Peyer's patch (tissue), 4 donors: ENCODE measurements at places on chromosomes 12 and 14.

DNA sequence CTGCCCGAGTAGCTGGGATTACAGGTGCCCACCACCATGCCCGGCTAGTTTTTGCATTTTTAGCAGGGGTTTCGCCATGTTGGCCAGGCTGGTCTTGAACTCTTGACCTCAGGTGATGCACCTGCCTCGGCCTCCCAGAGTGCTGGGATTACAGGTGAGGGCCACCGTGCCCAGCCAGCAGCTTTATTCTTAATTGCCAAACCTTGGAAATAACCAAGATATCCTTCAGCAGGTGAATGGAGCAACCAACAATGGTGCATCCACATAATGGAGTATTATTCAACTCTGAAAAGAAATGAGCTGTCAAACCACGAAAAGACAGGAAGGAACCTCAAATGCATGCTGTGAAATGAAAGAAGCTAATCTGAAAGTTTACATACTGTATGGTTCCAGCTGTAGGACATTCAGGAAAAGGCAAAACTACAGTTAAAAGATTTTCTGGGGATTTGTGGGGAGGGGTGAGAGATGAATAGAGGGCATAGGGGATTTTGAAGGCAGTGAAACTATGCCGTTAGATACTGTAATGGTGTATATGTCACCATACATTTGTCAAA lies 118.8 kb upstream of the CCND2 start:
- H3K27ac ChIP-seq, result no peak overlapping the region
- H3K27me3 ChIP-seq, result no peaks in the 10 kb centered on the region
- no peaks in the 10 kb centered on the region for H3K36me3 ChIP-seq
- DNase-seq, result no peak
- H3K4me3 ChIP-seq, result no peak overlapping the region
- H3K4me1 ChIP-seq, result no peaks in the 10 kb centered on the region

GRCh38 chr14:59803052-59803540 lies 67.5 kb downstream of the RTN1 start:
- no peak overlapping the region for H3K27ac ChIP-seq
- no peaks in the 10 kb centered on the region for H3K4me1 ChIP-seq
- DNase-seq, result no peak
- no peak overlapping the region for H3K4me3 ChIP-seq
- H3K27me3 ChIP-seq, result no peaks in the 10 kb centered on the region

DNA sequence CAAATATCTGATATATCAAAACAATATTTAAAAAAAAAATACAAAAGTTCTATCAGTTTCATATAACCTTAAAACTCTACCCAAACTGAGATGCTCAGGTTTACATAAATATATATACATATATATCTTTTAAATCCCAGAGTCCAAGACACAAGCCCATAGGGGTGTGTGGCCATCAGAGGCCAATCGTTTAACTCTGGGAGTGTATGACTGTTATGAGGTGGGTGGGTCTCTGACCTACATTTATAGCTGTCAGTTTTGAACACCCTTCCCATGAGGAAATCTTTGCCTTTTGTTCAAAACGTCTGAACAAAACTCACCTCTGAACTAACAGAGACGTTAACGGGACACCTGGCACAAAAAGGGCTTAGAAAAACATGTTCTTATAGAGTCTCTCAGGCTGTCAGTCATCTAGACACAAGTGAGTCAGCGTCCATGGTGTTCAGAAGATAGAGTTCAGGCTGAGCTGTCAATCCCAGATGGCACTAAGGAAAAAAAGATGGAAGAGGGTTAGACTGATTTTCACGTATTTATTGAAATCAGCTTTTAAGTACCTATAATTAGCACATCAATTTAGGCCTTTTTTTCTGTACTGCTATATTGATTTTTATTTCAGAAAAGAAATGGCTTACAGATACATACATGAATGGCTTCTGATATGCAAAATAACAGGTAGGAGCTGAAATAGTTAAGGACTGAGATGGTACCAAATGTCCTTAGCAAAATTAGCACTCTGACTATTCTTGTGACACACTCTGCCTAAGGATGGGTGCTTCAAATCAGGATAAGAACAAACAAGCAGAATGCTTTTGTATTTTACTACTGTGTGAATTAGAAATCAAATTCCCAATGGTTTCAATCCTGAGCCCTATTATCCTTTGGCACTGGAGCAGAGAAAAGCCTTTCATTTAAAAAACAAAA lies 29.2 kb downstream of the HIGD1C start:
- no peak overlapping the region for H3K4me3 ChIP-seq
- peaks cover 6% of the 10 kb centered on the region for H3K36me3 ChIP-seq
- DNase-seq, result no peak
- no peak overlapping the region for H3K27ac ChIP-seq

GRCh38 chr14:74324931-74325361 lies 22.2 kb upstream of the ABCD4 start:
- DNase-seq, result no peak
- H3K4me1 ChIP-seq, result no peaks in the 10 kb centered on the region
- H3K27me3 ChIP-seq, result no peaks in the 10 kb centered on the region
- H3K4me3 ChIP-seq, result no peak overlapping the region

GRCh38 chr14:74684434-74684833 lies 28.4 kb downstream of the AREL1 start:
- DNase-seq, result peak; percentile 51
- H3K36me3 ChIP-seq, result peaks cover 59% of the 10 kb centered on the region
- H3K4me1 ChIP-seq, result no peaks in the 10 kb centered on the region

DNA sequence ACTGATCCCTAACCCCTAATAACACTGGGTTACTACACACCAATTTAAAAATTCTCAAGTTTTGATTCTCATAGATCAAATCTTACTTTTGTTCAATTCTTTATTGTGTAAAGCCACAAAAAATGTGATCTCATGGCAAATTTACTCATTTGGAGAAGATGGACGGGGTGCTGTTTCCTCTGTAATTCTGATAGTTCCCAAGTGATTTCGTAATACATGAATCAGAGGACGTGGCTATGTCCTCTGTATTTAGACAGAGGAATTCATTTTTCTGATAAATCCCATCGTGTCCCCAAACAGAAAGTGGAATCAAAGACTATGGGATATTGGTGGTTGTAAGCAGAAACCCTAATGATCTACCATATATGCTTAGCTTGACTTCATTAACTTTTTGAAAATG lies 76.6 kb upstream of the GNG2 start:
- H3K36me3 ChIP-seq, result no peaks in the 10 kb centered on the region
- no peak for DNase-seq
- no peaks in the 10 kb centered on the region for H3K27me3 ChIP-seq
- H3K4me1 ChIP-seq, result no peaks in the 10 kb centered on the region
- no peak overlapping the region for H3K27ac ChIP-seq

- H3K36me3 ChIP-seq, result no peaks in the 10 kb centered on the region
- H3K4me3 ChIP-seq, result no peak overlapping the region
- no peak overlapping the region for H3K27ac ChIP-seq
- no peaks in the 10 kb centered on the region for H3K27me3 ChIP-seq
- peak; percentile 15 for DNase-seq
Observed at GRCh38 chr14:67555518-67556090, 22.5 kb downstream of the PLEKHH1 start.

GRCh38 chr14:35343702-35344101 lies 51.5 kb downstream of the PSMA6 start:
- H3K4me1 ChIP-seq, result peaks cover 7% of the 10 kb centered on the region
- H3K27me3 ChIP-seq, result no peaks in the 10 kb centered on the region
- H3K27ac ChIP-seq, result no peak overlapping the region

DNA sequence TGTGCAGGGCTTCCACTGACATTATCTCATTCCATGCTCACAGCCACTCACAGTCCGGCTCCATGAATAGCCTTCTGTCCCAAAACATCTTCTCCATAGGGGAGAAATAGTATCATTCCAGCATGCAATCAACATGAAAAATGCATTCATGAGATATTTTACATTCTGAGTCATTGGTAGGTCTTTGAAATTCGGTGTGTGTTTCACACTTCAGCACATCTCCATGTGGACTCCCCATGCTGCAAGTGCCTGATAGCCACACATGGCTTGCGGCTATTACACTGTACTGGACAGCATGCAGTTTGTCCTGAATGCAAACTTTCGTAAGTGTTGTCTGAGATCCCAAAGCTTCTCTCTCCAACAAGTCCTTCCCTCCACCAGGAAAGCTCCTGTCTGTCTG lies 449.3 kb downstream of the MED13L start:
- DNase-seq, result no peak
- no peaks in the 10 kb centered on the region for H3K27me3 ChIP-seq
- no peaks in the 10 kb centered on the region for H3K4me1 ChIP-seq
- no peak overlapping the region for H3K27ac ChIP-seq

GRCh38 chr12:110699591-110700445 lies 10.9 kb upstream of the HVCN1 start:
- no peak for DNase-seq
- H3K27me3 ChIP-seq, result no peaks in the 10 kb centered on the region
- H3K4me1 ChIP-seq, result peaks cover 11% of the 10 kb centered on the region
- H3K36me3 ChIP-seq, result no peaks in the 10 kb centered on the region

- DNase-seq, result no peak
- no peaks in the 10 kb centered on the region for H3K27me3 ChIP-seq
- H3K36me3 ChIP-seq, result no peaks in the 10 kb centered on the region
- no peaks in the 10 kb centered on the region for H3K4me1 ChIP-seq
- no peak overlapping the region for H3K27ac ChIP-seq
Observed at GRCh38 chr12:62481843-62482540, 15.4 kb downstream of the MON2 start.

DNA sequence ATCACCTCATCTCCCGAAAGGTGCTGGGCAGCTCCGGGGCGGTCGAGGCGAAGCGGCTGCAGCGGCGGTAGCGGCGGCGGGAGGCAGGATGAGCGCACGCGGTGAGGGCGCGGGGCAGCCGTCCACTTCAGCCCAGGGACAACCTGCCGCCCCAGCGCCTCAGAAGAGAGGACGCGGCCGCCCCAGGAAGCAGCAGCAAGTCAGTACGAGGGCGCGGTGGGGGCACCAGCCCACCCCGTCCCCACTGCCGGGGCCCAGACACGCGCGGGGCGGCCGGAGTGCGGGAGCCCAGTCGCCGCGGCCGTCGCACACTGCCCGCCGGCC lies 862 bp downstream of the HMGA2 start:
- H3K4me1 ChIP-seq, result no peaks in the 10 kb centered on the region
- H3K4me3 ChIP-seq, result peak overlapping the region; percentile 76
- H3K36me3 ChIP-seq, result no peaks in the 10 kb centered on the region
- peak overlapping the region; percentile 59 for H3K27ac ChIP-seq
- peaks cover 16% of the 10 kb centered on the region for H3K27me3 ChIP-seq
- no peak for DNase-seq

DNA sequence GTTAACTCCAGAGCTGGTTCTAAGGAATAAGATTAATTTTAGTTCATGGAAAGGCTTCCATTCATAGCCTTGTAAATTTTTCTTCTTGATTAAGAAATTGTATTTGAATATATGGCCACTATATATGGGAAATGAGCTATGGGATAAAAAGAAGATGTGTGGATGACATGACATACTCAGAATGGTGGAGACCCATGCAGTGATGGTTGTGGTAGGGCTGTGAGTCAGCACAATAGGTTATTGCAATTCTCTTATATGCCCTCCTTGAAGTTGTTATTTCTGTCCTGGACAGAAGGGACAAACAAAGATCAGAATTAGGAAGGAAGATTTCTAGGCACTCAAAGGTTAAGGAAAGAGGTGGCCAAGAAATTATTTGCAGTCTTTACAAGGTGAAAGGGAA lies 21.5 kb downstream of the RASSF9 start:
- H3K27me3 ChIP-seq, result no peaks in the 10 kb centered on the region
- no peak overlapping the region for H3K4me3 ChIP-seq
- no peak overlapping the region for H3K27ac ChIP-seq
- no peaks in the 10 kb centered on the region for H3K4me1 ChIP-seq
- no peak for DNase-seq

- no peak overlapping the region for H3K4me3 ChIP-seq
- no peak for DNase-seq
- no peaks in the 10 kb centered on the region for H3K4me1 ChIP-seq
- H3K27ac ChIP-seq, result no peak overlapping the region
- no peaks in the 10 kb centered on the region for H3K36me3 ChIP-seq
- no peaks in the 10 kb centered on the region for H3K27me3 ChIP-seq
Observed at GRCh38 chr14:73477618-73478266, 13.0 kb upstream of the RIOX1 start.

DNA sequence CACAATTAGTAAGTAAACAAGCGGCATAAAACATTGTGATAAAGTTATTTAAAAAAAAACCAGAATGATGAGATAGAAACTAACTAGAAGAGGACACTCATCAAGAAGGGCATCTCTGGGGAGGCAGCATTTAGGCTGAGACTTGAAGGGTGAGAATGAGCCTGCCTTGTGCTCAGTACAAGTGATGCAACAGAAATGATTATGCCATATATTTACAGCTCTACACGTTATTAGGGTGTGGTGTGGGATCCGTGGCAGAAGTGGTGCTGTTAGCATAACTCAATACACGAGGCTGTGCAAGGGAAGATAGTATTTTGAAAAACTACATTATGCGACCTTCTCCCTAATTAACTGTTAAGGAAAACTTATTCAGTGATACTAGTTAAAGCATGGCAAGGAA lies 178.5 kb upstream of the ATF7IP start:
- H3K27me3 ChIP-seq, result no peaks in the 10 kb centered on the region
- H3K36me3 ChIP-seq, result no peaks in the 10 kb centered on the region
- DNase-seq, result no peak
- H3K4me1 ChIP-seq, result no peaks in the 10 kb centered on the region
- H3K27ac ChIP-seq, result no peak overlapping the region

- no peak overlapping the region for H3K4me3 ChIP-seq
- H3K36me3 ChIP-seq, result no peaks in the 10 kb centered on the region
- no peaks in the 10 kb centered on the region for H3K27me3 ChIP-seq
- no peak for DNase-seq
Observed at GRCh38 chr12:105240228-105240627, 4.3 kb upstream of the APPL2 start.

DNA sequence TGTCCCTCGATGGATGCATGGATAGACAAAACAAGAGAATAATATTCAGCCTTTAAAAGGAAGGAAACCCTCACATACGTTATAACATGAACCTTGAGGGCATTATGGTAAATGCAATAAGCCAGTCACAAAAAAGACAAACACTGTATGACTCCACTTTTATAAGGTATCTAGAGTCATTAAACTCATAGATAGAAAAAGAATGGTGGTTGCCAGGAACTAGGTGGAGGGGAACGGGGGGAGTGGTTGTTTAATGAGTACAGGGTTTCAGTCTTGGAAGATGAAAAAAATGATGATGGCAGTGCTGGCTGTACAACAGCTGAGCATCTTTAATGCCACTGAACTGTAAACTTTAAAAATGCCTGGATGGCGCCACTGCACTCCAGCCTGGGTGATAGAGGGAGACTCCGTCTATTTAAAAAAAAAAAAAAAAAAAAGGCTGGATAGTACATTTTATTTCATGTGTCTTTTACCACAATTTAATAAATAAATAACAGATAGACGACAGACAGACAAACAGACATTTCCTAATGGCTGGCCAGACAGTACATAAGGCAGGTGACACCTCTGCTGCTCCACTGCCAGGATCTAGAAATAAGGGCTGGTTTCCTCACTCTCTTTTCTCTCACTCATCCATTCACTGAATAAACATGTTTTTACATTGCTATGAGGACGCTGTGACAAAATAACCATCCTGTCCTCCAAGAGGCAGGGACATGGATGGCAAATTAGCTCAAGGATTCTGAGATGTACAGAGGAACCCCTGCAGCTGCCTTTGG lies 118.8 kb downstream of the FOXN3 start:
- H3K4me3 ChIP-seq, result no peak overlapping the region
- DNase-seq, result no peak
- H3K27ac ChIP-seq, result no peak overlapping the region
- peaks cover 7% of the 10 kb centered on the region for H3K4me1 ChIP-seq

GRCh38 chr12:100987552-100988521 lies 193.3 kb downstream of the ANO4 start:
- H3K27me3 ChIP-seq, result no peaks in the 10 kb centered on the region
- H3K36me3 ChIP-seq, result no peaks in the 10 kb centered on the region
- no peak overlapping the region for H3K27ac ChIP-seq
- no peaks in the 10 kb centered on the region for H3K4me1 ChIP-seq

- no peaks in the 10 kb centered on the region for H3K27me3 ChIP-seq
- no peak overlapping the region for H3K4me3 ChIP-seq
- no peaks in the 10 kb centered on the region for H3K36me3 ChIP-seq
- DNase-seq, result no peak
Observed at GRCh38 chr14:93059917-93060545, 55.7 kb downstream of the ITPK1 start.
